ENCODE measurements at places on chromosomes 13 and 19. TPM values are rescaled to one million over a fixed set of nuclear protein-coding genes. Genes with fewer than 3 reads are reported as not detected.

The FCGBP gene
- total RNA-seq, result 1.5 TPM

The TEX29 gene
- total RNA-seq, result not detected

The PGLYRP1 gene
- total RNA-seq, result not detected

The RGL3 gene
- not detected for total RNA-seq

The ZNF492 gene
- 2.0 TPM for total RNA-seq

The FPR1 gene
- total RNA-seq, result not detected

The CCNA1 gene
- 0.10 TPM for total RNA-seq

The PRSS57 gene
- not detected for total RNA-seq

The ZNF222 gene
- 1.8 TPM for total RNA-seq

The GPR183 gene
- 29.2 TPM for total RNA-seq

The ELSPBP1 gene
- total RNA-seq, result not detected

The EFNA2 gene
- not detected for total RNA-seq

The OR7E24 gene
- total RNA-seq, result not detected

The ACP7 gene
- not detected for total RNA-seq

The MFSD12 gene
- 118 TPM for total RNA-seq

The KLK6 gene
- not detected for total RNA-seq

The AMER2 gene
- total RNA-seq, result not detected

The ZNF765 gene
- 8.8 TPM for total RNA-seq

The ZNF543 gene
- total RNA-seq, result 7.3 TPM

The THSD1 gene
- 0.34 TPM for total RNA-seq

The GPR12 gene
- not detected for total RNA-seq

The ATP4A gene
- total RNA-seq, result not detected

The ICAM4 gene
- total RNA-seq, result 0.36 TPM

The CAPN12 gene
- 3.7 TPM for total RNA-seq

The HAUS8 gene
- 33.8 TPM for total RNA-seq

The ZSCAN5B gene
- total RNA-seq, result not detected

The UPK1A gene
- 0.38 TPM for total RNA-seq

The LHB gene
- total RNA-seq, result not detected

The ZNF132 gene
- total RNA-seq, result 5.0 TPM

The CERS1 gene
- 0.08 TPM for total RNA-seq

The TUBB4A gene
- 8.9 TPM for total RNA-seq

The GJB2 gene
- total RNA-seq, result 16.6 TPM

The LRRC63 gene
- total RNA-seq, result 0.48 TPM

The CEACAM4 gene
- total RNA-seq, result not detected

The OR7A10 gene
- total RNA-seq, result not detected

The ATP7B gene
- total RNA-seq, result 1.2 TPM

The NCR1 gene
- total RNA-seq, result 0.44 TPM

The LGALS16 gene
- not detected for total RNA-seq

The ZIC5 gene
- total RNA-seq, result not detected

The KEAP1 gene
- total RNA-seq, result 94.8 TPM

The CYP2S1 gene
- total RNA-seq, result not detected

The FFAR1 gene
- total RNA-seq, result not detected

The CATSPERD gene
- total RNA-seq, result not detected

The TMEM91 gene
- total RNA-seq, result 2.2 TPM

The NOVA2 gene
- total RNA-seq, result not detected

The FAM83E gene
- total RNA-seq, result 5.7 TPM

The F7 gene
- total RNA-seq, result 0.46 TPM

The CGB8 gene
- not detected for total RNA-seq

The GGACT gene
- total RNA-seq, result 3.8 TPM

The ZNF566 gene
- total RNA-seq, result 7.7 TPM

The PRKCG gene
- total RNA-seq, result not detected

The RASL11A gene
- 2.7 TPM for total RNA-seq

The ZNF546 gene
- total RNA-seq, result 4.0 TPM

Measured in activated CD8-positive, alpha-beta memory T cell treated with anti-CD3 and anti-CD28 coated beads for 36 hours (primary cell).